ENCODE measurements at places on chromosomes 4 and X. TPM values are rescaled to one million over a fixed set of nuclear protein-coding genes. Genes with fewer than 3 reads are reported as not detected.
A peak's percentile ranks its signal among the peaks of the same experiment; 100 is the strongest.

The RAB39B gene
- 7.2 TPM for total RNA-seq

The GPR173 gene
- not detected for total RNA-seq

GRCh38 chrX:68763481-68763880, 65.3 kb upstream of the EFNB1 start:
- no peaks in the 10 kb centered on the region for H3K36me3 ChIP-seq
- no peaks in the 10 kb centered on the region for H3K27me3 ChIP-seq
- H3K27ac ChIP-seq = no peak overlapping the region
- no peaks in the 10 kb centered on the region for H3K4me1 ChIP-seq

DNA sequence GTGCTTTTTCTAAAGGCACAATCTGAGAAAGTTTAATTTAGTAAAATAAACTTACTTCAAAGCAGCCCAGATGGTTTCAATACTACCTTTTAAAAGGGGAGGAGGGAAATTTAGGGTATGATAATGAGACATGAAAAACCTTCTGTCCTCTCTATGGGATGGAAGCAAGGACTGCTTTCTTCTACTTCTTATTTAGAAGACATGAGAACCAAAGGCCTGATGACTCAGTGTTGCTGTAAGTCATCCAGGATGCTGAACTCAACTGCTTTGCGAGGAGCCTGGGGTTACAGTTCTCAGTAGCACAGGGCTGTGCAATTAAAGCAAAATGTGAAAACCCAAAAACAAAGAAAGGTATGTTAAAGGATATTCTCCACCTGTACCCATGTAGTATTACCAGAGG, 140.8 kb upstream of the EDNRA start:
- H3K36me3 ChIP-seq = no peaks in the 10 kb centered on the region
- no peaks in the 10 kb centered on the region for H3K27me3 ChIP-seq
- no peak overlapping the region for H3K27ac ChIP-seq

The CFP gene
- total RNA-seq = 11.5 TPM

DNA sequence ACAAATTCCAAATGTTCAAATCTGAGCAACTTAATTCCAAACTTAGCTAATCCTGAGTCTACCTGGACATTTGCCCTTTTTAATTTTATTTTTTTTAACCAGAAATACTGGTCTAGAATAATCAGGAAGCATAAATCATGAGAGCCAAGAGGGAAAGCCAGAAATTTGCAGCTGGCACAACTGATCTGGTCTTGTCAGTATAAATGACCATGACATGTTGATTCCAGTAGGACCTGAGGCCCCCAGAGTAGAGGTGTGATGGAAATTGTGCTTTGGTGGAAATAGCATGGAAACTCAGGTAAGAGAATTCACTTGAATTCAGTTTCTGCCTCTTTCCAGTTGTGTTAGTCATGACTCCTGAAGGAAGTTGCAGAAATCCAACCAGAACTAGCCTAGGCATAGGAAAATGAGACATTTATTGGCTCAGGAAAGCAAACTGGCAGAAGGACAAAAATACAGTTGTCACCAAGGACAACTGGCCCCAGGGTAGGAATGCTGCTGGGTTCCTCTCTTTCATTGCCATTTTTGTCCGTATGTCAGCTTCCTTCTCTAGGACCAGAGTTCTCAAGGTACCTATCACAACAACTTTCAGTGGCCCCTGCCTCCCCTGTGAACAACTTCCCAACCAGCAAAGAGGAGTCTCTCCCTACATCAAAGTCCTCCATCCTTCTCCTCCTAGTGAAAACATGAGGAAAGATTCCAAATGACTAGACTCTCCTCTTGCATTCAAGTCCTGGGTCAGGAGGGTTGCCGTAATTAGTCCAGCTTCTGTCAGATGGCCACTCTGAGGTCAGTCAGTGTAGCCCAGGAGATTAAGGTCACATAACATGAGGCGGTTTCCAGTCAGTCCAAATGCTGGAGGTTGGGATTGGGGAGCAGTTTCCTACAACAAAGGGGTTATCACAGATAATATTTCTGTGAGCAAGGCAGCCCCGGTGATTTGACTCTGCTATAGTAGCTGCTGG, 29.3 kb upstream of the MYOZ2 start:
- no peaks in the 10 kb centered on the region for H3K36me3 ChIP-seq
- no peak overlapping the region for H3K4me3 ChIP-seq
- H3K27ac ChIP-seq = no peak overlapping the region
- H3K4me1 ChIP-seq = peaks cover 10% of the 10 kb centered on the region
- DNase-seq = no peak
- no peaks in the 10 kb centered on the region for H3K27me3 ChIP-seq

DNA sequence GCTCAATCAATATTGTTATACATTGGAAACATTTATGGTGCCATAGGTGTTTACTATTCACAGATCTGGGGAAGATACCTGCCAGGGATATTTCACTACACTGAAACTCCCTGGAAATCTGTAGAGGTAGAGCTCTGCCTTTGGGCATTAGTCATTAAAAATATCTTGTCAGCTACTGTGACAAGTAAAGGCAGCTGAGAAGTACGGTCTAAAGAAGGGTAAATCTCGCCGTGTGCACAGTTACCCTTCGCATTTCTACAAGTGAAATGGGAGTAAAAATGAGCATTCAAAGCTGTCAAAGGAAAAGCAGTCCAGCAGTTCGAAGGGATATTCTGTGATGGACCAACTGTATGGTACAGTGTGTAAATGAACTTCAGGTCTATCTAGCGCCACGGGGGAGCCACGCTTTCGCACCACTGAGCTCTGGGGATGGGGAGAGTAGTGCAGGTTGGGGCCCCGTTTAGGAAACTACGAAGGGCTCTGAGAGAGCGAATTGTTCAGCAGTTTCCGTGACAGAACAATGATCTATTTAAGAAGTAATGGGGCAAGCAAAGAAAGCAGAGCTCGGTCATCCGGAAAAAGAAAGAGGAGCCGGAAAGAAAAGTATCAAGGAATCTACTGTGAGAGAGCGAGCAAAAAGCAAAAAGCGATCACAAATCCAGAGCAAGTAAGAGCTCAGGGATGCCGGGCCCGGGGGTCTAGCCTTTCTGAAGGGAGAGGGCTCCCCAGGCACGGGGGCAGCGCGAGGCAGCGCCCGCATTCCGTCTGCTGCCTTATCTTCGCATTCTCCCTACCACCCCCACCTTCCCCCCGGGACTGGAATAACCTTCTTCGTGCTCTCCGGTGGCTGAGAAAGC, 646 bp downstream of the TIGD4 start:
- peak overlapping the region; percentile 92 for H3K4me3 ChIP-seq
- H3K36me3 ChIP-seq = peaks cover 11% of the 10 kb centered on the region
- H3K4me1 ChIP-seq = peaks cover 40% of the 10 kb centered on the region
- H3K27ac ChIP-seq = peak overlapping the region; percentile 90
- H3K27me3 ChIP-seq = peaks cover 12% of the 10 kb centered on the region

The SPARCL1 gene
- total RNA-seq = not detected

DNA sequence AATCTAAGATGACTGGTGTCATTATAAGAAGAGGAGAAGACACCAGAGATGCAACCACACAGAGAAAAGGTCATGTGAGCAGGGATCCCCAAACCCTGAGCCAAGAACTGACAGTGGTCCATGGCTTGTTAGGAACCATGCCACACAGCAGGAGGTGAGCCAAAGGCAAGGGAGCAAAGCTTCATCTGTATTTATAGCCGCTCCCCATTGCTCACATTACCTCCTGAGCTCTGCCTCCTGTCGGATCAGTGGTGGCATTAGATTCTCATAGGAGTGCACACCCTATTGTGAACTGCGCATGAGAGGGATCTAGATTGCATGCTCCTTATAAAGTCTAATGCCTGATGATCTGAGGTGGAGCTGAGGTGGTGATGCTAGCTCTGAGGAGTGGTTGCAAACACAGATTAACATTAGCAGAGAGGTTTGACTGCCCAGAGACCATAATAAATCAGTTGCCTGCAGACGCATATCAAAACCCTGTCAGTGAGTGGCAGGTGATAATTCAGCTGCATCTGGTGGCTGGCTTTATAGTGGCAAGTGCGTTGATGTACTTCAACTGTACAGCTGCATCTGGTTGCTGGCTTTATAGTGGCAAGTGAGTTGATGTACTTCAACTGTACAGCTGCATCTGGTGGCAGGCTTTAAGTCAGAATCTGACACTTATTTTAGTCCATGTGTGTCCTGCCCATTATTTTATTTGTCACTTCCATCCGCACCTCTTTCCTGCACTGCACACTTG, 19.8 kb upstream of the CXCL2 start:
- no peaks in the 10 kb centered on the region for H3K36me3 ChIP-seq
- DNase-seq = no peak
- no peak overlapping the region for H3K4me3 ChIP-seq
- H3K4me1 ChIP-seq = no peaks in the 10 kb centered on the region
- H3K27ac ChIP-seq = no peak overlapping the region

The MED12 gene
- total RNA-seq = 50.2 TPM

GRCh38 chrX:48978226-48978625, 6.6 kb upstream of the KCND1 start:
- no peak overlapping the region for H3K4me3 ChIP-seq
- H3K27me3 ChIP-seq = no peaks in the 10 kb centered on the region
- DNase-seq = no peak

The UGT8 gene
- total RNA-seq = not detected

- no peak overlapping the region for H3K27ac ChIP-seq
- no peaks in the 10 kb centered on the region for H3K4me1 ChIP-seq
- no peak overlapping the region for H3K4me3 ChIP-seq
- H3K27me3 ChIP-seq = no peaks in the 10 kb centered on the region
- DNase-seq = no peak
Measured at GRCh38 chrX:16319929-16320328, 152.6 kb downstream of the MAGEB17 start.

- DNase-seq = no peak
- no peaks in the 10 kb centered on the region for H3K4me1 ChIP-seq
- H3K27ac ChIP-seq = no peak overlapping the region
- H3K4me3 ChIP-seq = no peak overlapping the region
- peaks cover 33% of the 10 kb centered on the region for H3K36me3 ChIP-seq
- H3K27me3 ChIP-seq = no peaks in the 10 kb centered on the region
Measured at GRCh38 chr4:81442484-81443085, 29.1 kb downstream of the RASGEF1B start.

DNA sequence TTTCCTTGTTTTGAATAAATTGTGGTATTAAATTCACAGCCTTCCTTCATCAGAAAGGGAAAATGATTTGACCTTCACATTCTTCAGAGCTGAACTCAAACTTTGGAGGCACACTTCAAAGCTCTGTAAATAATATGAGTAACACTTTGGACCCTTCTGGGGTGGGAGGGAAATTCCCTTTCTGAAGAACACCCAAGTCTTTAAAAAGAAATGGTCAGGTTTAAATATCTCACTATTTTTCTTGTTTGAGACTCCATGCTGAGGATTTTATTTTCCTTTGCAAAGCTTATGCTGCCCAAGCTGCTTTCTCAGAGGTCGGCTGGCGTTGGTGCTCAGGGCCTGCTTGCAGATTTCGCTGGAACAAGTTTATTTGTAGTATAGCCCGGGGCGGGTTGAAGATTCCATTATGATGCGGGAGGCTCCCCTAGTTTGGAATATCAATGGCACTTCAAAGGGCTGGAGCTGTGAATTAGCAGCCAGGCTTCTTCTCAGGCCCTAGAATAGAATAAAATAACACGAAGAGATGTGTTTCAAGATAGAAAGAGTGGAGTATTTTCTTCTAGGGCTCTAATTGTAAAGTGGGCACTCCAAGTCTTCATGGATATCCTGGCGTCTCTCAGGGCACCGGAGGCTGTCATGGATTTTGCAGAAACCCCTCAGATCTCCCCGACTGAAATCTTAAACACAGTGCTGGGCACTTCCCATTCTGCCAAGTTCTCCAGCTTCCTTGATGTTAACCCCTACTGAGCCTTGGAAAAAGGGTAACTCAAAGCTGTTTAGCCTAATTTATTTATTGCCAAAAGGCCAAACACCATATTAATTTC, 315.6 kb downstream of the GPAT3 start:
- H3K4me3 ChIP-seq = no peak overlapping the region
- no peak for DNase-seq
- H3K27me3 ChIP-seq = no peaks in the 10 kb centered on the region
- no peaks in the 10 kb centered on the region for H3K36me3 ChIP-seq
- no peak overlapping the region for H3K27ac ChIP-seq

DNA sequence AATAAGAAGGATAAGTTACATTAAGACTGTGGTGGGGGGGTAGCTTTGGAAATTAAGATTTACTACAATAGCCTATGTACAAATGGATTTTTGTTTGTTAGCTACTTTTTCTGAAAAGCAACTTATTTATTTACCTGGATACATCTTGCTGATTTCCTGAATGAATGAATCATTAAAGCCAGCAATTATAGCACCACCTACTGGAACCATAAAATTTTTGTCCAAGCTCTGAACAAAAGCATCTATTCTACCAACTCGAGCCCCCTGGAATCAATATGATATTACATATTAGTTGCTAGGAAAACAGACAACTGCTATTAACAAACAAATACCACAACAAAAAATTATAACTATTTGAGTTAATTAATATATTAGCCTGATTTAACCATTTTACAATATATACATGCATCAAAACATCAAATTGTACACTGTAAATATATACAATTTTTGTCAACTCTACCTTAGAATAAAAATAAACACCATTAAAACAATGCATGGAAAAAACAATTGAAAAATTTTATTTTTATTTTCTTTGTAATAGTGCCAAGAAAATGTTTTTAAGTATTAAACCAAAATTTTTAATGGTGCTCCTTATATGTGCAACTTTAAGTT, 15.3 kb downstream of the SEPSECS start:
- H3K4me1 ChIP-seq = no peaks in the 10 kb centered on the region
- no peaks in the 10 kb centered on the region for H3K27me3 ChIP-seq
- no peak overlapping the region for H3K4me3 ChIP-seq
- no peak for DNase-seq
- H3K27ac ChIP-seq = no peak overlapping the region

DNA sequence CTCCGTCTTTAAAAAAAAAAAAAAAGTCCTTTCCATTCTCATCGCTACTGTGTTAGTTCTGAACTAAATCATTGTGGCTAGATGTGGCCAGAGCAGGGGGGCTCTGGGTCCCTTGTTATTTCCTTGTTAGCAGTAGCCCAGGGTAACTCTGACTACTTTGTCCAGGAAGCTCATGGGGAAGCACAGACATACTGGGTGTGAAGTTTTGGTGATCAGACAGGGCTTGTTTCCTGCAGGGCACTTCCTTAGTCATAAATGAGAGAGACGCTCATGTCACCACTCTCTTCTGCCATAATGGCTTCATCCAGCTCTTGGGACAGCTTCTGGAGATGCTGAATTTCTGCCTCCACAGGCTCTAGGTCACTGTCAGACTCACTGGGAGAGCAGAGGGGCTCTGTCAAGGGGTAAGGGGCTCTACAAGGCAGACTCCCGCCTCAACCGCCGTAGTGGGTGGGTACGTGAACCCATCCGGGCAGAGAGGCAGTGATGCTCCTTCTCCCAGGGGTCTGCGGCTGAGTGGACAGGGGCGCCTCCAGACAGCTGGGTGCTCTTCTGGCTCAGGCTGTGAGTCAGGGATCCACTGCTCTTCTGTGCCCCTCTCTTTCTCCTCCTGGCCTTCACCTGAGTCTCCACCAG, 12.9 kb downstream of the STIM2 start:
- H3K36me3 ChIP-seq = peaks cover 45% of the 10 kb centered on the region
- H3K4me3 ChIP-seq = peak overlapping the region; percentile 55
- H3K27ac ChIP-seq = peak overlapping the region; percentile 89
- peak; percentile 78 for DNase-seq
- no peaks in the 10 kb centered on the region for H3K27me3 ChIP-seq

GRCh38 chr4:128031756-128032384, 29.2 kb upstream of the LARP1B start:
- H3K4me3 ChIP-seq = no peak overlapping the region
- no peaks in the 10 kb centered on the region for H3K4me1 ChIP-seq
- no peak for DNase-seq
- no peaks in the 10 kb centered on the region for H3K27me3 ChIP-seq
- no peak overlapping the region for H3K27ac ChIP-seq
- peaks cover 25% of the 10 kb centered on the region for H3K36me3 ChIP-seq
